ENCODE measurements at places on chromosomes 11 and 22.

GRCh38 chr22:39214006-39214382 is 30.8 kb downstream of the PDGFB start:
- no peak overlapping the region for H3K27ac ChIP-seq
- no peak overlapping the region for H3K4me3 ChIP-seq
- H3K27me3 ChIP-seq, result no peaks in the 10 kb centered on the region
- no peaks in the 10 kb centered on the region for H3K4me1 ChIP-seq

- H3K27me3 ChIP-seq, result no peaks in the 10 kb centered on the region
- no peaks in the 10 kb centered on the region for H3K4me1 ChIP-seq
- no peaks in the 10 kb centered on the region for H3K36me3 ChIP-seq
- DNase-seq, result no peak
- no peak overlapping the region for H3K27ac ChIP-seq
These were observed 28.2 kb downstream of the LRRC32 start for GRCh38 chr11:76642341-76642740.

DNA sequence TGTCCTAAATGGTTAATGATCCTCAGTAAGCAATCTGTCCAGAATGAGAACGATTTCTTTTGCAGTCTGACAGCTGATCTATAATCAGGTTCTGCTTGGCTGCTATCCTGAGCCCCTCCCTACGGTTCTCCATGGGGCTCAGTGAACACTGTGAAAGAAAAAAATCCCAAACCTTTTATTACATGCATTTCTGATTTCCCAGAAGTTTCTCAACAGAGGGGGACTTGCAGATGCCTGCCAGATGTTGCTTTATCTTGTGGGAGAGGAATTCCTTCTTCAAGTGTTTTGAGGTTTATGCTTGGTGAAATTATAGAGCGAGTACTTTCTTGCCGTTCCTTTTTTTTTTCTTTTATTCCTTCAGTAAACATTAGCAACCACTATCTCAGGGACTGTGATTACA is 531.9 kb upstream of the ISX start:
- no peaks in the 10 kb centered on the region for H3K4me1 ChIP-seq
- no peaks in the 10 kb centered on the region for H3K36me3 ChIP-seq
- H3K27me3 ChIP-seq, result no peaks in the 10 kb centered on the region
- no peak for DNase-seq
- H3K27ac ChIP-seq, result no peak overlapping the region

GRCh38 chr22:19872779-19873137 is 18.1 kb upstream of the GNB1L start:
- peaks cover 3% of the 10 kb centered on the region for H3K36me3 ChIP-seq
- H3K27me3 ChIP-seq, result no peaks in the 10 kb centered on the region
- peak; percentile 24 for DNase-seq
- H3K4me3 ChIP-seq, result no peak overlapping the region

DNA sequence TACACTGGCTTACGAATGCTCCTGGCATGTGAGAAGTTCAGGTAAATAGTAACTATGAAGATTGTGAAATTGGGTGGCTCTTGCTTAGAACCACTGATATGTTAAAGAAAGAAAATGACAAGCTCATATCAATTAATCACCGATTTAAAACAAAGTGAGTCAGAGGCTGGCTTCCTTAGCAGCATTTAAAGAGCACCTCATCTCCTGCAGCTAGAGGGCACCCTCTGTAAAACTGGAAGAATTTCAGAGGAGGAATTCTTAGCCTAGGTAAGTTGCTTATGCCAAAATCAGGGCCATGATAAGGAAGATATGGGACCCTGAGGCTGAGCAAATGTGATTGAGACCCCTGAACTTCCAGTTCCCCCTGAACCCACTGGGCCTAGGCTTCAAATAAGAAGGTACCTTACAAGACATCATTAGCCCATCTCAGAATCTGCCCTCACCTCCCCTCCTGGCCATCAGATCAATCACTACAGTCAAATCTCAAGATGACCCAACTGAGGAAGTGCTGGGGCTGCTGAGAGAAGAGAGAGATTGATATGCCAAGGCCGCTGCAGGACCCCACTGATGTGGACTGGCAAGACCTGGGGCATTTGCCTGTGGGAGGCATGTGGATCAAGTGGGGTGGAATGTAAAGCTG is 8.6 kb upstream of the CD3E start:
- no peaks in the 10 kb centered on the region for H3K4me1 ChIP-seq
- H3K4me3 ChIP-seq, result no peak overlapping the region
- no peak overlapping the region for H3K27ac ChIP-seq
- peaks cover 5% of the 10 kb centered on the region for H3K27me3 ChIP-seq
- no peak for DNase-seq
- H3K36me3 ChIP-seq, result no peaks in the 10 kb centered on the region

DNA sequence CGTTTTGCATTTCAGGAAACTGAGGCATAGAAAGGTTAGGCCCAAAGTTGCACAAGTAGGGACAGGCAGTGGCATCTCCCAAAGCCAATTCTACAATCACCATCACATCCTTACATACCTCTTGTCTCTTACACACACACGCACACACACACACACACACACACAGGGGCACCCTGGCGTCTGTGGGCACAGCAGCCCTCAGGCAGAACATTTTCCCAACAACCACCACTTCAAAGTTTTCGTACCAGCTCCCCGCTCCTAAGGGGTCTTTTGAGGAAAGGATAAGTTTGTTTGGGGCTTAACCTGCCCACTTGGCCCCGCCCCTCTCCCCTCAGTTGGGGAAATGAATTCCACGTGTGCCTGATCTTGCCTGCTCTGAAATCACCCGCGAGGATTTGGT is 14.7 kb upstream of the LRRC32 start:
- H3K4me3 ChIP-seq, result no peak overlapping the region
- no peak for DNase-seq
- H3K36me3 ChIP-seq, result no peaks in the 10 kb centered on the region

- H3K27ac ChIP-seq, result no peak overlapping the region
- no peaks in the 10 kb centered on the region for H3K27me3 ChIP-seq
- no peaks in the 10 kb centered on the region for H3K4me1 ChIP-seq
- no peak overlapping the region for H3K4me3 ChIP-seq
- no peaks in the 10 kb centered on the region for H3K36me3 ChIP-seq
These were observed 204.4 kb upstream of the ANO5 start for GRCh38 chr11:21988477-21988876.

DNA sequence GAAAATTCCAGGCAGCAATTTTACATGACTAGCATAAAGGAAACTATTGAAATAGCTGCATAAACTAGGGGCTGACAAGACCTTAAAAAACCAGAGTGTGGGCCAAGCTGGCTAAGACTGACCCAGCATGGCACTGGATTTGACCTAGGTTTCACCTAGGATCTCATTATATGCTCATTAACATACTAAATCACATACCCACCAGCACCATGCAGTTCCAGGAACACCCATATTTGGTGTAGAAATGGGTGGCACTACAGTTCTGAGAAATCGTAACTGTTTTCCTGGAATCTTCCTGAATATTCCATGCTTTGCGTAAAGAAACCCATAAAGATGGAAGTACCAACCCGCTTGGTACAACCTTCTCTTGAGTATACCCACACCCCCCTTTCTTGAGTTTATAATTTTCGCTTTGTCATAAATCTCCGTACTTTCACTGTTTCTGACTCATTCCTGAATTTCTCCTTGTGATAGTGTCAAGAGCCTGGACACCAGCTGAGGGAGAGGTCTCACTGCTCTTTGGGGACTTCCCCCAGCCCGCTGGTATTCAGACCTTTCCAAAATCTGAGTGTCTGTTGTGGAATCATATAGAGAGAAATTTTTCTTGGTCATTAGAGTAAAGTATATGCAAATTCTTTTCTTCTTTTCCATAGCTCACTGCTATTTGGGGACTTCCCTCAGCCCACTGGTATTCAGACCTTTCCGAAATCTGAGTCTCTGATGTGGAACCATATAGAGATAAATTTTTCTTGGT is 55.1 kb downstream of the MTMR3 start:
- DNase-seq, result no peak
- H3K27ac ChIP-seq, result no peak overlapping the region
- H3K4me3 ChIP-seq, result no peak overlapping the region

DNA sequence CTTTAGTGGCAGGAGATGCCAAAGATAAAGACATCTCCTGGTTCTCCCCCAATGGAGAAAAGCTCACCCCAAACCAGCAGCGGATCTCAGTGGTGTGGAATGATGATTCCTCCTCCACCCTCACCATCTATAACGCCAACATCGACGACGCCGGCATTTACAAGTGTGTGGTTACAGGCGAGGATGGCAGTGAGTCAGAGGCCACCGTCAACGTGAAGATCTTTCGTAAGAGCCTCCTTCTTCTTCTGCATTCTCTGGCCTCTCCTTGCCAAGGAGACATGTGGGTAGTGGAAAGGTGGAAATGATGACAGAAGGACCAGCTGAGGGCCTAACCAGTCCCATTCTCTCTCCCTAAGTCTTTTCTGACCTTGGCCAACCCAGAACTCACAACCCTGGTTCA is 110.1 kb upstream of the TTC12 start:
- H3K4me1 ChIP-seq, result peaks cover 15% of the 10 kb centered on the region
- no peaks in the 10 kb centered on the region for H3K36me3 ChIP-seq
- no peaks in the 10 kb centered on the region for H3K27me3 ChIP-seq
- DNase-seq, result no peak
- no peak overlapping the region for H3K27ac ChIP-seq
- H3K4me3 ChIP-seq, result no peak overlapping the region

DNA sequence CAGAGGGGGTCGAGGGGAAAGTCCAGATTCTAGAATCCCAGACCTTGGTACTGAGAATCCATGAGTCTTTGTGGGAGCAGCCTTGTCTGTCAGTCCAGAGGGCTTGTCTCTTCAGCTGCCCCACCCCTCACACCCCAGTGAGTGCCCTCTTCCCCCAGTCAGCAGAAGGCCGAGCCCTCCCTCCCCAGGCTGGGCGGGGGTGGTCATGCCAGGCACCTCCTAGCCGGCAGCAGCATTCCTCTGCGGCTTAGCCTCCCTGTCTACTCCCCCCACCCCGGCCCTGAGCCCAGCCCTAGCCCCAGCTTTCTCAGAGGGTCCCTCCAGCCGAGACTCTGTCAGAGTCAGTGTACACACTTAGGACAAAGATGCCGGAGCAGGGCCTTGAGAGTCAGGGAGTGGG is 4.6 kb downstream of the SOX10 start:
- no peak for DNase-seq
- H3K4me1 ChIP-seq, result no peaks in the 10 kb centered on the region
- H3K36me3 ChIP-seq, result peaks cover 12% of the 10 kb centered on the region
- H3K27me3 ChIP-seq, result peaks cover 15% of the 10 kb centered on the region
- H3K27ac ChIP-seq, result no peak overlapping the region

- H3K36me3 ChIP-seq, result peaks cover 11% of the 10 kb centered on the region
- peaks cover 30% of the 10 kb centered on the region for H3K4me1 ChIP-seq
- H3K27me3 ChIP-seq, result no peaks in the 10 kb centered on the region
- no peak overlapping the region for H3K27ac ChIP-seq
- H3K4me3 ChIP-seq, result no peak overlapping the region
- no peak for DNase-seq
These were observed 11.1 kb downstream of the PPP6R3 start for GRCh38 chr11:68471360-68472340.

DNA sequence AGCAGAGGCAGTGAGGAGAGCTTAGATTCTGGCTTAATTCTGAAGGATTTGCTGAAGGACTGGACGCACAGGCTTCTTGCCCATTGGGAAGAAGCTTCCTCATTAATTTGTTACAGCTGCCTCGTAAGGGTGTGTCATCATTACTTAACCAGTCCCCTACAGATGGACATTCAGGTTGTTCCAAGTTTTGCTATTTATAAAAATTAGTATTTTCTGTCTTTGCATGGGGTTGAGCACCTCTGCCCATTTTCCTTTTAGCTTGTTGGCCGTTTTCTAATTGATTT is 38.1 kb downstream of the CAPN1 start:
- no peak overlapping the region for H3K27ac ChIP-seq
- H3K4me1 ChIP-seq, result no peaks in the 10 kb centered on the region
- H3K36me3 ChIP-seq, result peaks cover 4% of the 10 kb centered on the region
- DNase-seq, result no peak
